ENCODE measurements at places on chromosomes 12 and 14. TPM values are rescaled to one million over a fixed set of nuclear protein-coding genes. Genes with fewer than 3 reads are reported as not detected.

GRCh38 chr12:113273053-113273725, 51.9 kb downstream of the TPCN1 start:
- DNase-seq, result peak; percentile 30
- H3K27ac ChIP-seq, result no peak overlapping the region
- H3K4me3 ChIP-seq, result no peak overlapping the region
- peaks cover 28% of the 10 kb centered on the region for H3K4me1 ChIP-seq
- H3K36me3 ChIP-seq, result peaks cover 14% of the 10 kb centered on the region

- H3K4me1 ChIP-seq, result peaks cover 15% of the 10 kb centered on the region
- DNase-seq, result no peak
- no peaks in the 10 kb centered on the region for H3K27me3 ChIP-seq
- no peaks in the 10 kb centered on the region for H3K36me3 ChIP-seq
- H3K4me3 ChIP-seq, result no peak overlapping the region
These were observed 77.4 kb downstream of the TMTC1 start for GRCh38 chr12:29706311-29706710.

GRCh38 chr12:64181430-64182291, 40.4 kb downstream of the KICS2 start:
- no peaks in the 10 kb centered on the region for H3K4me1 ChIP-seq
- peak overlapping the region; percentile 74 for H3K27ac ChIP-seq
- no peak for DNase-seq
- H3K27me3 ChIP-seq, result no peaks in the 10 kb centered on the region
- H3K36me3 ChIP-seq, result no peaks in the 10 kb centered on the region
- H3K4me3 ChIP-seq, result no peak overlapping the region

DNA sequence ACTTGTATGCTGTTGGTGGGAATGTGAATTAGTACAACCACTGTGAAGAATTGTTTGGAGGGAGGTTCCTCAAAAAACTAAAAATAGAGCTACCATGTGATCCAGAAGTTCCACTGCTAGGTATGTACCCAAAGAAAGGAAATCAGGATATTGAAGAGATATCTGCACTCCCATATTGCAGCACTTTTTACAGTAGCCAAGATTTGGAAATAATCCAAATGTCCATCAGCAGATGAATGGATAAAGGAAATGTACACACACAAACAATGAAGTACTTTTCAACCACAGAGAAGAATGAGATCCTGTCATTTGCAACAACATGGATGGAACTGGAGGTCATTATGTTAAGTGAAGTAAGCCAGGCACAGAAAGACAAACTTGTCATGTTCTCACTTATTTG, 25.9 kb downstream of the TIGAR start:
- no peak overlapping the region for H3K27ac ChIP-seq
- no peaks in the 10 kb centered on the region for H3K4me1 ChIP-seq
- no peak overlapping the region for H3K4me3 ChIP-seq
- no peaks in the 10 kb centered on the region for H3K27me3 ChIP-seq
- H3K36me3 ChIP-seq, result peaks cover 47% of the 10 kb centered on the region

EPYC gene
- not detected for polyA plus RNA-seq

GRCh38 chr14:51780741-51781140, 79.7 kb upstream of the GNG2 start:
- H3K27ac ChIP-seq, result no peak overlapping the region
- no peak for DNase-seq
- H3K4me1 ChIP-seq, result peaks cover 5% of the 10 kb centered on the region
- no peak overlapping the region for H3K4me3 ChIP-seq
- no peaks in the 10 kb centered on the region for H3K27me3 ChIP-seq

DNA sequence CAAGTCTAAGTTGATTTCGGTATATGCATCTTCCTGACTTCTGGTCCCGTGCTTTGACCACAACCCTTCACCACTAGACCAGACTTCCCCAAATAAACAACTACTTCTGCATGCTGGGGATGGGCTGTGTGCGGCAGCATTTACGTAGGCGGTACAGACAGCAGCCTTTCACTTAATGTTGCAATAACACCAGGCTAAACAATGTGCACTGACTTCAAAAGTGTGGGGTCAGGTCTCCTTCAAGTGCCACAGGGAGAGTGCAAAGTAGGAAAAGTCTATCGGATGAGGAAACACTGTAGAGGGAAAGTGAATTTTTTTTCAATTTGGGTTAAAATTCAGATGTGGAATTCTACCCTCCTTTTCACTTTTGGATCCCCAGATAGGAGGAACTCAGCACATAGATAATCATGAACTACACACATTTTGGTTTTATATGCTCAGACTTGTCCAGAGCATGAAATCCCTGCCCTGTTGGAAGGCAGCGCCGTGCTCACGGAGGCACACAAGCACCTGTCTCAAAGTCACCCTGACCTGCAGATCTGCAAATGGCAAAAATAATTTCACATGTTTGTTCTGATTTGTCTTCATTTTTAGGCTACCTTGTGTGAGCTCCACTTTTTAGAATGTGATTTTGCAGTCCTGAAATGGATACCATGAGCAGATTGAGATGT, 3.6 kb upstream of the FOS start:
- H3K27ac ChIP-seq, result peak overlapping the region; percentile 99
- H3K27me3 ChIP-seq, result no peaks in the 10 kb centered on the region
- peaks cover 31% of the 10 kb centered on the region for H3K4me1 ChIP-seq
- no peak overlapping the region for H3K4me3 ChIP-seq
- no peaks in the 10 kb centered on the region for H3K36me3 ChIP-seq

GRCh38 chr14:59200195-59200594, 11.7 kb downstream of the DAAM1 start:
- peaks cover 26% of the 10 kb centered on the region for H3K4me1 ChIP-seq
- H3K36me3 ChIP-seq, result no peaks in the 10 kb centered on the region
- no peaks in the 10 kb centered on the region for H3K27me3 ChIP-seq
- H3K27ac ChIP-seq, result peak overlapping the region; percentile 14
- DNase-seq, result no peak
- no peak overlapping the region for H3K4me3 ChIP-seq

- H3K4me1 ChIP-seq, result no peaks in the 10 kb centered on the region
- no peaks in the 10 kb centered on the region for H3K27me3 ChIP-seq
- DNase-seq, result no peak
- H3K36me3 ChIP-seq, result no peaks in the 10 kb centered on the region
These were observed 56.2 kb upstream of the DDHD1 start for GRCh38 chr14:53209370-53209769.

DNA sequence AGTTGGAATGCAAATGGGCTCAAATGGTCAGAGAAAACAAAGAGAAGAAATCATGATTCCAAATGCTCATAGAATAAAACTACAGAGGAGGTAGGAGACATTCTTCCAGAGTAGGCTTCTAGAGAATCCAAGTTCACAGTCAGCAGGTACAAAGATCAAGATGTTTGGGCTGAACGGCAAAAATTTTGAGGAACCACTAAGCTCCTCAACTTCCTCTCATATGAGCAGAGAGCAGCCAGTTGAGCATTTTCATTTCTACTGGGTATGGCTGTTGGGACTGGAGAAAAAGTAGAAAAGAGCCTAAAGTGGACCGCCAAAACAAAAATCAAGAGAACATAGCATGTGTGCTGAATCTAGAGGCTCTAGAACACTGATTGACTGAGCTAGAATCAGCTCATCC, 73.8 kb upstream of the ARID2 start:
- H3K27me3 ChIP-seq, result no peaks in the 10 kb centered on the region
- H3K4me1 ChIP-seq, result no peaks in the 10 kb centered on the region
- no peaks in the 10 kb centered on the region for H3K36me3 ChIP-seq
- no peak for DNase-seq

DNA sequence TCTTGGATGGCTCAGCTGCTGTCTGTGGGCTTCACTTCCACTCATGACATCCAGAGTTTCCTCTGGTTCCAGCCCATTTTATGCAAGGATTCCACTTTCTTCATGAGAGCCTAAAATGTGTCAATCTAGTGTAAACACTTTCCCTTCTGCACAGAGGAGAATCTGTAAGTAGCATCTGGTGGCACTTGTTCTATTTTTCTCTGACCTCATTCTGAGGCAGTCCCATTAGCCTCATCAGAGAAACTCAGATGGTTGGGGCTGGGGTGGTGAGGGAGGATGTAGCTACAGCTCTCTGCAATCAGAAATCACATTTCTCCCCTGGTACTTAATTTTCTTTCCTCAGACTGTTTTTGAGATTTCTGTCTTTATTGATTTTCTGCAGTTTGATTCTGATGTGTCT, 81.6 kb downstream of the PRMT8 start:
- no peaks in the 10 kb centered on the region for H3K36me3 ChIP-seq
- peaks cover 4% of the 10 kb centered on the region for H3K27me3 ChIP-seq
- no peak overlapping the region for H3K27ac ChIP-seq
- H3K4me1 ChIP-seq, result no peaks in the 10 kb centered on the region
- no peak overlapping the region for H3K4me3 ChIP-seq

TAS2R9 gene
- not detected for polyA plus RNA-seq

E2F7 gene
- polyA plus RNA-seq, result 0.08 TPM

DNA sequence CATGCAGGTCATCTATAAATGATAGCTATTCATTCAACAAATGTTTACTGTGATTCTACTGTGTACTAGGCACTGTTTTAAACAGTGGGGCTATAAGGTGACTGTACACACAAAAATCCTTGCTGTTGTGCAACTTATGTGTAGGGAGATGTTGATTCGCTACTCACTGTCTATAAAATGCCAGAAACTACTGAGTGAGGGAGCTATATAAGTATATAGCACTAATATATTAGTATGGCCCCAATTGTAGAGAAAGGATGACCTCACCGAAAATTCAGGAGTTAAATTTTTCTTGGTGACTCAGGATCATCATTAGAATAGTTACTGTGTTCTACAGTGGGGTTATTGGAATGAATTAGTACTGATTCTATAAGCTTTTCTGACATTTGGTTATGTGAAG, 117.4 kb downstream of the TGFB3 start:
- no peak overlapping the region for H3K4me3 ChIP-seq
- no peak overlapping the region for H3K27ac ChIP-seq
- no peaks in the 10 kb centered on the region for H3K27me3 ChIP-seq
- no peak for DNase-seq
- H3K4me1 ChIP-seq, result peaks cover 27% of the 10 kb centered on the region
- no peaks in the 10 kb centered on the region for H3K36me3 ChIP-seq

- no peak overlapping the region for H3K4me3 ChIP-seq
- H3K36me3 ChIP-seq, result peaks cover 22% of the 10 kb centered on the region
- H3K27me3 ChIP-seq, result no peaks in the 10 kb centered on the region
- H3K4me1 ChIP-seq, result no peaks in the 10 kb centered on the region
- H3K27ac ChIP-seq, result no peak overlapping the region
These were observed 26.4 kb downstream of the GXYLT1 start for GRCh38 chr12:42118136-42118879.

- no peak overlapping the region for H3K4me3 ChIP-seq
- H3K27me3 ChIP-seq, result no peaks in the 10 kb centered on the region
- no peaks in the 10 kb centered on the region for H3K36me3 ChIP-seq
- H3K27ac ChIP-seq, result no peak overlapping the region
- DNase-seq, result no peak
These were observed 57.5 kb downstream of the KIF26A start for GRCh38 chr14:104195878-104196277.

- H3K4me3 ChIP-seq, result no peak overlapping the region
- peaks cover 12% of the 10 kb centered on the region for H3K27me3 ChIP-seq
- no peak for DNase-seq
- no peak overlapping the region for H3K27ac ChIP-seq
- H3K4me1 ChIP-seq, result no peaks in the 10 kb centered on the region
These were observed 7.9 kb upstream of the MAGOHB start for GRCh38 chr12:10621278-10621677.

- H3K4me1 ChIP-seq, result peaks cover 32% of the 10 kb centered on the region
- no peaks in the 10 kb centered on the region for H3K36me3 ChIP-seq
- H3K27me3 ChIP-seq, result no peaks in the 10 kb centered on the region
These were observed 37.4 kb downstream of the EPS8 start for GRCh38 chr12:15751741-15752140.

- no peak for DNase-seq
- H3K27ac ChIP-seq, result no peak overlapping the region
- H3K36me3 ChIP-seq, result no peaks in the 10 kb centered on the region
- peaks cover 15% of the 10 kb centered on the region for H3K4me1 ChIP-seq
- no peak overlapping the region for H3K4me3 ChIP-seq
- H3K27me3 ChIP-seq, result no peaks in the 10 kb centered on the region
These were observed 80.3 kb upstream of the TRAF3 start for GRCh38 chr14:102696856-102697495.

- H3K4me1 ChIP-seq, result no peaks in the 10 kb centered on the region
- no peak for DNase-seq
- H3K4me3 ChIP-seq, result no peak overlapping the region
- H3K27ac ChIP-seq, result no peak overlapping the region
- H3K36me3 ChIP-seq, result no peaks in the 10 kb centered on the region
These were observed 103.0 kb downstream of the PUS7L start for GRCh38 chr12:43655586-43655985.

DNA sequence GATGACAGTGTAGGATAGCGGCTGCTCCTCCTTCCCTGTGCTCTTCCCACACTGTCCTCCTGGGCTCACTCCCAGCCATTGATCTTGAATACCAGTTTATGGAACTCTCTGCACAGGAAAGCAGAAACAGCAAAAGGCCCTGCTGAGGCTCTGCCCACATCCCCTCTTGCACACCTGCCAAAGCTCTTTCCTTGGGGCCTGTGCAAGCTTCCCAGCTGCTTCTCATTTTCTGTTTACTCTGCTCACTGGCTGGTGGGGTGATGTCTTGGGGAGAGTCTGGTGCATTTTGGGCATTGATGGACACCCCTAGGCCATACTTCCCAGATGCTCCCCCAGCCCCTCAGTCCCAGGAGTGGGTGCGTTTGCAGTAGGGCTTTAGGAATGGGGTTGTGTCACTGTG, 361.8 kb downstream of the TMEM121 start:
- DNase-seq, result no peak
- H3K27me3 ChIP-seq, result no peaks in the 10 kb centered on the region

MIP gene
- polyA plus RNA-seq, result not detected

DNA sequence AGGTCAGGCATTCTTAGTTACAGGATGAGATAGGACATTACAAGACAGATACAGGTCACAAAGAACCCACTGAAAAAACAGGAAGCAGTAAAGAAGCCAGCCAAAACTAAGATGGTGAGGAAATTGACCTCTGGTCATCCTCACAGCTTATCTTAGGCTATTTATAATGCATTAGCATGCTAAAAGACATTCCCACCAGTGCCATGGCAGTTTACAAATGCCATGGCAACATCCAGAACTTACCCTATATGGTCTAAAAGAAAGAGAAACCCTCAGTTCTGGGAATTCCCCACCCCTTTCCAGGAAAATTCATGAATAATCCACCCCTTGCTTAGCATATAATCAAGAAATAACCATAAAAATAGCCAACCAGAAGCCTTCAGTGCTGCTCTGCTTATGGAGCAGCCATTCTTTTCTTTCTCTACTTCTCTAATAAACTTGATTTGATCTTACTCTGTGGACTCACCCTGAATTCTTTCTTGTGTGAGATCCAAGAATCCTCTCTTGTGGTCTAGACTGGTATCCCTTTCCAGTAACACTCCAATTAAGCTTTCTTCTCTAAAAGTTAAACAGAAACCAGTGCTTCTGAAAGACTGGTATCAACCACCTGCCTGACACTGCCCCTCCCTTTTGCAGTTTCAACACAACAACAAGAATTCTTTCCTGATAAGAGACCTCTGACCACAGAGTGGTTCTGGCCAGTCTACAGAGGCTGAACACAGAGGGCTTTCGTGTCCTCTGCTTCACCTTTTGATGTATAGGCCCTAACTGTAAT, 86.9 kb downstream of the BCAT1 start:
- no peak overlapping the region for H3K27ac ChIP-seq
- H3K4me3 ChIP-seq, result no peak overlapping the region
- H3K36me3 ChIP-seq, result no peaks in the 10 kb centered on the region
- H3K27me3 ChIP-seq, result no peaks in the 10 kb centered on the region
- H3K4me1 ChIP-seq, result peaks cover 7% of the 10 kb centered on the region

Data from heart left ventricle (tissue), 16 donors.